RPMI7951 (cell line): ENCODE measurements at places on chromosomes 2 and 18. TPM values are rescaled to one million over a fixed set of nuclear protein-coding genes. Genes with fewer than 3 reads are reported as not detected.

- DNase-seq: no peak
Observed at GRCh38 chr2:145066856-145067548, 547.1 kb upstream of the ZEB2 start.

GRCh38 chr2:7819850-7820249 is 862.0 kb upstream of the ID2 start:
- no peak for DNase-seq

DNA sequence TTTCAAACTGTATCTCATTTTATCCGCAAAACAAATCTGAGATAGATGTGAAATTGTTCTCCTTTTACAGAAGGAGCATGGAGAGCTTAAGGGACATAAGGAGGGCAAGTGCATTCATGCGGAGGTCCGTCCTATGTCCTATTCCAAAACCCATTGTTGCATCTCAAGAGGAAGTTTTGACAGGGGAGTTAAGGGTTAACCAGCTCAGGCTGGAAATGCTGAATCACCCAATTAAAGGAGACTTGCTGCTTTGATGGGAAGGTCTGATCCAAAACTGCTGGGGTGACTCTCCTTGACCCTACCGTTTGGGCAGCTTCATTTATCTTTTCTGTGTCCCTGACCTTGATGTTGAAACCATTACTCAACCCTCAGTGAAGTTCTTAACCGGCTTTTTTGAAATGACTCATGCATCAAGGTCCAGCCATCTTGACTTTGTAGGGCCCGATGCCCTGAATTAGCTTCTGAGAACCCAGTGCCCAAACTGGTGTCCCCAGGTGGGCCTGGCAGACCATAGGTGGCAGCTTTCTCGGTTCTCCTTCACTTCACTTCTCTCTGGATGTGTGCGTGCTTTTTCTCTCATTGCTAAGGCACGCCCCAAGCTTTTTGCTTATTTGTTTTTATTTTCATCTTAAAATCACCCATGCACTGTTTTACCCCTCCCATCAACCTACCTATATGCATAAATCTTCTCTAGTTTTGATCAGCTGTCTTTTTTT is 15.9 kb upstream of the TXNDC2 start:
- DNase-seq: peak; percentile 89

DNA sequence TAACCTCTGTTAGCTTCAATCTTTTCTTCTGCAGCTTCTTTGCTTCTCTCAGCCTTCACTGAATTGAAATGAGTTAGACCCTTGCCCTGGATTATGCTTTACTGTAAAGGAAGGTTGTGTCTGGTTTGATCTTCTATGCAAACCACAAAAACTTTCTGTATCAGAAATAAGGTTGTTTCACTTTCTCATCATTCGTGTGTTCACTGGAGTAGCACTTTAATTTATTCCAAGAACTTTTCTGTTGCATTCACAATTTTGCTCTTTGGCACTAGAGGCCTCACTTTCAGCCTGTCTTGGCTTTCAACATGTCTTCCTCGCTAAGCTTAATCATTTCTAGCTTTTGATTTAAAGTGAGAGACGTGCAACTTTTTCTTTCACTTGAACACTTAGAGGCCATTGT is 365.3 kb downstream of the TDRD15 start:
- DNase-seq: no peak

GRCh38 chr2:189217541-189217940 is 38.0 kb upstream of the COL5A2 start:
- DNase-seq: peak; percentile 47

GRCh38 chr2:237330541-237330940 is 83.4 kb downstream of the COL6A3 start:
- DNase-seq: no peak

DNA sequence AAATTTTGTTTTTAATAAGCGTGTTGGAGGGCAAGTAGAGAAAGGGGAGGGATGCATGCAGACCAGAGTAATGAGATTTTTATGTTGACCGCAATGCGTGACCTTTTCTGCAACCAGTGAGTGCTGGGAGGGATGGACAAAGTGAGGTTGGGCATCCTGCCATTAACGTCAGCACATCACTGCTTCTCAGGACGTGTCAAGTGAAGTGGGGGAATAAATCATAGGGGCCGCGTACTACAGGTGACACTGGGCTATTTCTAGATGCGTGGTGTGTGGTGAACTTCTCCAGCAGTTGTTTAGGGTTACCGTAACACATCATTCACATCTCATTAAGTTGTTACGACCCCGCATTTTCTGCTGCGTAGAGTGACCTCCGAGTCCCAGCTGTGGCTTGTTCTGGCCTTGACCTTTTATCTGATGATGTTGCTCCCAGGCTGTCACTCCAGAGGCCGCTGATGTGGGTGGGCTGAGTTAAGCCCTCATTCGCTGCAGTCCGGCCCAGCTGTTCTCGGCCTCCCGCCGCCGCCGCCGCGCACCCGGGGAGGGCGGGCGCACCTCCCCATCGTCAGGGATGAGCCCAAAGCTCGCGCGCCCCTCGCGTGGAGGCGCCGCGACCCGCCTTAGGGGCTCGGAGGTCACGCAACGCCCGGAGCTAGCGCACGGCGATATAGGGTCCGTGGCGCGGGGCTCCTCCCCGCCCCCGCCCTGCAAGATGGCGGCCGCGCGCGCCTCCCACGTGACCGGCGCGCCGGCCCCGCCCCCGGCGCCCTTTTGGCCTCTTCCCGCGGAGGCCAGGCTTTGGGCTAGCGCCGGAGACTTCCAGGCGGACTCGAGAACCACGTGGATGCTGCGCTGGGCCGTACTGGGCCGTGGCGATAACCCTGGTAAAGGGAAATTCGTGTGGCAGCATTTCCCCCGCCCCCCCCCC is 3.5 kb downstream of the ZCCHC2 start:
- peak; percentile 81 for DNase-seq

The GPR35 gene
- total RNA-seq: 0.10 and 0.12 TPM in 2 replicates

The IL36B gene
- total RNA-seq: not detected in 2 replicates
